ENCODE measurements at places on chromosomes 4 and X. TPM values are rescaled to one million over a fixed set of nuclear protein-coding genes. Genes with fewer than 3 reads are reported as not detected.

KCNE5 gene
- not detected for total RNA-seq

MTNR1A gene
- total RNA-seq, result not detected

TLL1 gene
- 32.7 TPM for total RNA-seq

TMEM154 gene
- 3.1 TPM for total RNA-seq

ZDHHC15 gene
- total RNA-seq, result under 0.01 TPM

ALAS2 gene
- total RNA-seq, result not detected

EVC gene
- total RNA-seq, result 20.4 TPM

LCORL gene
- total RNA-seq, result 21.2 TPM

HPGD gene
- total RNA-seq, result 0.19 TPM

TMEM271 gene
- not detected for total RNA-seq

MGARP gene
- 0.68 TPM for total RNA-seq

KLKB1 gene
- total RNA-seq, result 0.34 TPM

NHSL2 gene
- total RNA-seq, result 28.6 TPM

SSX4B gene
- total RNA-seq, result not detected

SOWAHB gene
- total RNA-seq, result under 0.01 TPM

NAT8L gene
- total RNA-seq, result under 0.01 TPM

DCAF12L1 gene
- total RNA-seq, result 0.09 TPM

GLOD5 gene
- total RNA-seq, result not detected

CFAP47 gene
- total RNA-seq, result not detected

CT55 gene
- total RNA-seq, result not detected

BMPR1B gene
- 0.51 TPM for total RNA-seq

PDCL2 gene
- total RNA-seq, result not detected

LEF1 gene
- total RNA-seq, result 0.84 TPM

TCP11X1 gene
- not detected for total RNA-seq

SMARCA1 gene
- total RNA-seq, result 48.0 TPM

NDST4 gene
- total RNA-seq, result not detected

ARHGEF6 gene
- 16.5 TPM for total RNA-seq

PLXNB3 gene
- 14.1 TPM for total RNA-seq

FAM149A gene
- total RNA-seq, result not detected

LRP2BP gene
- 0.34 TPM for total RNA-seq

CWH43 gene
- not detected for total RNA-seq

LIMCH1 gene
- 44.5 TPM for total RNA-seq

TRIM75 gene
- total RNA-seq, result not detected

ZNF141 gene
- total RNA-seq, result 12.7 TPM

GPR119 gene
- not detected for total RNA-seq

TRPC3 gene
- total RNA-seq, result not detected

CYTL1 gene
- total RNA-seq, result 28.9 TPM

SRPX2 gene
- total RNA-seq, result 22.0 TPM

PDGFRA gene
- 1.5 TPM for total RNA-seq

ARMCX1 gene
- 46.1 TPM for total RNA-seq

BMP3 gene
- total RNA-seq, result not detected

MAGEA4 gene
- not detected for total RNA-seq

HHIP gene
- 191 TPM for total RNA-seq

SYTL4 gene
- total RNA-seq, result 52.4 TPM

KCTD8 gene
- total RNA-seq, result 1.0 TPM

TFDP3 gene
- total RNA-seq, result not detected

FABP2 gene
- total RNA-seq, result not detected

GNPDA2 gene
- 18.3 TPM for total RNA-seq

P2RY10 gene
- not detected for total RNA-seq

SSX2 gene
- not detected for total RNA-seq

STARD8 gene
- total RNA-seq, result 46.4 TPM

SLC10A4 gene
- not detected for total RNA-seq

HSFX4 gene
- total RNA-seq, result not detected

GPRASP1 gene
- total RNA-seq, result 2.6 TPM

IBSP gene
- total RNA-seq, result not detected

VEGFC gene
- 10.8 TPM for total RNA-seq

Measured in dermis blood vessel endothelial cell (primary cell).